ENCODE measurements at places on chromosomes 2 and 18.

DNA sequence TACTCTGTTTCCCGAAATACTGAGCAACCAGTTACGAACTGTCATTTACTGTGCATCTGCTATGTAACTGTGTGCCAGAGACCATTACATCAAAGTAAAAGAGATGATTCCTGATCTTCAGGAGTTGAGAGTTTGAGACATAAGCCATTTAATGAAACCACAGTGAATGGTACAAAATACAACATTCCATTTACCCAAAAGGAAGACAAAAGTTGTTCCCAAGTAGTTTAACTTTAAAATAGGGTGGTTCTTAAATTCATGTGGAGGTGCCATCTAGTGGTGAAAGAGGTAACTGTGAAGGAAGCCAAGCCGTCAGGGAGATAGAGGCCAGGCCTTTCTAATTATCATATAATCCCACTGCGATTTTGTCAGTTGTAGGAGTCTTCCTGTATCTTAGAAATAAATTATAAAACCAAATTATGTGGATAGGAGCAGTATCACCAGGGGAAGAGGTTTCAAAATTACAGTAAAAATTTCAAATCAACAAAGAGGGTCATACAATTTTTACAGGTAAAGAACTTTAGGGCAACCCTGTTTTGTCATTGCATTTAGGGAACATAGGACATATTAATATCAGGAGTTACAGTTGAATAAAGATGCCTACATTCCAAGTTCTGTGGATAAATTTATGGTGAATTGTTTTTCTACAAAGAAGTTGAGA is 67.7 kb downstream of the EPAS1 start:
- peak; percentile 49 for DNase-seq

GRCh38 chr2:239767021-239767905 is 257.9 kb downstream of the NDUFA10 start:
- DNase-seq = no peak

GRCh38 chr2:63301481-63301880 is 250.9 kb downstream of the OTX1 start:
- DNase-seq = no peak

DNA sequence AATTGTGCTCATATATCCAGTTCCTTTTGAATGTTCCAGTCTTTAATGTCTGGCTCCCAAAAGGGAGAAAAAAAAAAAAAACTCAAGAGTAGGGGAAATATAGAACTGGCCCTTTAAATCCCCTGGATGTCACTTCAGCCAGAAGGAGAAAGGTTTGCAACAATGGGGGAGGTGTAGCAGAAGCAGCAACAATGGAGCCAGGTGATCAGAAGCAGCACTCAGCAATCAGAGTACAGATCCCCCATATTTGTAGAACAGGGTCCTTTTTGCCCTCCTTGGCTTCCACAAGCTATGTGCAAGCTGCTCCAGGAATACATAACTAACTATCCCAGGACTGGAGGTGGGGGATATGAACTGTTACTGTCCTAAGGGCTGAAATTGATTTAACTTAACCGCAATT is 25.8 kb upstream of the ZNF397 start:
- DNase-seq = no peak

DNA sequence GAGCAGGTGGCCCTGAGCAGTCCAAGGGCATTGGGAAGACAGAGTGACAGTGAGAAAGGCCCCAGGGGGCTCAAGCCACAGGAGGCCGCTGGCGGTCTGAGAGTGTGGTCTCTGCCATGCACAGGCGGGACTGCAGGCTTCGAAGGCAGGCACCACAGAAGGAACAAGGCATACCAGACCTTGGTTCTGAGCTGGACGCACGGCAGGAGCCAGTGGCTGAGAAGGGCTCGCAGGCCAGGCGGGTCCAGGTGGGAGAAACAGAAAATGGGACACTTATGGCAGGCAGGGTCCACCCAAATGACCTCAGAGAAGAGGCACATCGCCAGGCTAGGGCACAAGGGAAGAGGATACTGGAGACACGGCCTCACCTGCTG is 14.9 kb downstream of the HJURP start:
- no peak for DNase-seq

- DNase-seq = no peak
Observed at GRCh38 chr2:85243101-85244072, 84.4 kb downstream of the TGOLN2 start.

GRCh38 chr18:68417826-68418225 is 297.1 kb downstream of the TMX3 start:
- no peak for DNase-seq

DNA sequence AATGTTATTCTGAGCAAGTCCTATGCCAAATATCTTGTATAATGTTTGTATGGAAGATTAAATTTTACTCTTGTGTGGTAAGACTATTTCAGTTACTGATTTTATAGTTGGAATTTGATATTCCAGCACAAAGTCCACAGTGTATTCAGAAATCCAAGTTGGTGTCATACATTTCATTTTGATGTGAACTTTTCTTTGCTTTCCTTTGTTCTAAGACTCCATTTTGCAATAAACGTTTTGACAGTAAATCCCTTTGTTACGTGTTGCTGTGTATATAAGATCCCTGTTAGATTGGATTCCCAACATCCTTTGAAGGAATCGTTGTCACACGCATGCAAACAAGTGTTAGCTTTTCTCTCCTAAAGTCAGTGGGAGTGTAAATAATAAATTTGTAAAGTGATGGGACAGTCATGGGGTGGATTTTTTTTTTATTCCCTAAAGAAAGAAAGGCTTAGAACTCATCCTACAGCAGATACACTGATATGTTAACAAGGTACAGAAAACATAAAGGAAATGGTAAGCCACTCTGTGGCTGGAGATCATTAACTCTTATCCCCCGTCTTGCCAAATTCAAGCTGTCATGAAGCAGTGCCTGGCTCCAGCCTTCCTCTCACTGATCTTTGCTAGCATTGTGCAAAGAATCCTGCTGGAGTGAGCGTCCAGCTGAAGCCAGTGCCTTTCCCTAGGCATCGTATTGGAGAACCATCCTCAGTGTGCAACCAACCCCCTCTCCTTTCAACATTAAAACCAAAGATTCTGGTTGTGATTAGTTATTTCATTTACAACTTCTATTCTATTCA is 127.6 kb upstream of the CDCA7 start:
- DNase-seq = no peak

DNA sequence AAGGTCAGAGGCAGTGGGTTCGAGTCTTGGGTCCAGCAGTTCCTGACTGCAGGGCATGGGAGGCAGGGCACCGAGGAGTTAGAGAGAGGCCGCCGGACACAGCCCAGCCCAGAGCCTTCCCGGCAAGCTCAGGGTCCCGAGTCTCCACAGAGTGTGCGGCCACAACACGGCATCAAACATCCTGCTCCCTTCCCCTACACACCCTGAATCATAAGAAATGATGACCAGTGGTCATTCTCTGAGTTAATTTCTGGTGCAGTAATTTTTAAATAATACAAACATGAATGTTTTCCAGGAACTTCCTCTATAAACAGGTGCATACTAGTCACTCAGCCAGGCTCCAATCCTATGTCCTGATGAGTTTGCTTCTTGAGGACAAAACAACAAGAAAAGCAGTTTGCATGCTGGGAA is 118.0 kb downstream of the PXDN start:
- no peak for DNase-seq
